ENCODE measurements at places on chromosomes 6 and 20. TPM values are rescaled to one million over a fixed set of nuclear protein-coding genes. Genes with fewer than 3 reads are reported as not detected.
A peak's percentile ranks its signal among the peaks of the same experiment; 100 is the strongest.

DNA sequence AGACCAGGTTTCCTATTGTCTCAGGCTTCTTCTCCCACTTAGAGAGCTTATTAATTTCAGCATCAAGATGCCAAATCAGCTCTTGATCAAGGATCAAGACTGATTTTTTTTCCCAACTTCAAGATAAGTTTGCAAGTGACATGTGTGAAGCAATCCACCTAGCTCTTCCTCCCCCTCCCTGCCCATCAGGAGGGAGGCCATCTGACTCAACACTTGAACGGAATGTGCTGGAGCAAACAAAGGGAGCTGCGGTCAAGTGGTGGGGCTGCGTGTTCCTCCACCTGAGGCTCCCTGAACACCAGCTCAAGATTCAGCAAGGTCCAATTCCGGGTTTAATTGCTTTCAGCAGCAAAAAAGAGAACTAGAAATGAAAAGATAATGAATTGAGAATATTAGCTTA is 38.7 kb downstream of the TTI1 start:
- DNase-seq = no peak

- no peak for DNase-seq
Observed at GRCh38 chr6:138541823-138542481, 42.7 kb upstream of the NHSL1 start.

DNA sequence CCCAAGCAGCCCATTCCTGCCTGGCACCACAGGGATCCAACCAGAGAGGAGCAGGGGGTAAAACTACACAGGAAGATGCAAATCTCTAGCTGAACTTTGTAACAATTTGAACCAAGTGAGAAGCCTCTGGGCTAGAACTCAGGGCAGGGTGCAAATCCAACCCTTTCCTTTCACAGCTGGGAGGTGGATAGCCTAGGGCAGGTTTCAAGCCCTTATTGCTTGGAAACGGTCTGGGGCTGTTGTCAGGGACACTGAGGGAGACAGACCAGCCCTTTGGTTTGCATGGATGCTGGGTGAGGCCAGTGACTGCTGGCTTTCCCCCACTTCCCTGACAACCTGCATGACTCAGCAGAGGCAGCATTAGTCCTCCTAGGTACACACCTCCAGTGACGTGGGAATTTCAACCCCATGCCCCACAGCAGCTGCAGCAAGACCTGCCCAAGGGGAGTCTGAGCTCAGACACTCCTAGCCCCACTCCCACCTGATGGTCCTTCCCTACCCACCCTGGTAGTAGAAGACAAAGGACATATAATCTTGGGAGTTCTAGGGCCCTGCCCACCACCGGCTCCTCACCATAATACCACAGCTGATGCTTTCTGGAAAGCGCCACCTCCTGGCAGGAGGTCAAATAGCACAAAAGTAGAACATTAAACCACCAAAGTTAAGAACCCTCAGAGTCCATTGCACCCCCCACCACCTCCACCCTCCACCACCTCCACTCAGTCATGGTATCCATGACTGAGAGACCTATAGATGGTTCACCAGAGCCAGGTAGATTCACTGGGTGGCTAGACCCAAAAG is 797.7 kb upstream of the MAN1A1 start:
- no peak for DNase-seq

DNA sequence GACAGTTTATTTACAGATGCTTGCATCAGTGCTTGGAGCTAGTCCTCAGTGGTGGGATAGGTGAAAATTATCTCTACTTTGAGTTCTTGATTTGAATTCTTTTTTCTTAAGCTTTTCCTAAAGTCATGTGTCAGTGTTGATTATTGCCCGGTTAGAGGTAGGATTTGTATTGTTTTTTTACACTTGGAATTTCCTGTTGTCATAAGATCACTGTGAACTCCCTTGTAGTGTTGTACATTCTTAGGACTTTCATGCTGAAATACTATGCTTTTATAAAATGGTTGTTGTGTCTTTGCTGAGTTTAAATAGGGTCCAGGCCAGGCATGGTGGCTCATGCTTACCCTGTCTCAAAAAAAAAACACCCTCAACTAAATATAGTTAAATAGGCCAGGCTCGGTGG is 20.3 kb downstream of the ASXL1 start:
- DNase-seq = no peak

DNA sequence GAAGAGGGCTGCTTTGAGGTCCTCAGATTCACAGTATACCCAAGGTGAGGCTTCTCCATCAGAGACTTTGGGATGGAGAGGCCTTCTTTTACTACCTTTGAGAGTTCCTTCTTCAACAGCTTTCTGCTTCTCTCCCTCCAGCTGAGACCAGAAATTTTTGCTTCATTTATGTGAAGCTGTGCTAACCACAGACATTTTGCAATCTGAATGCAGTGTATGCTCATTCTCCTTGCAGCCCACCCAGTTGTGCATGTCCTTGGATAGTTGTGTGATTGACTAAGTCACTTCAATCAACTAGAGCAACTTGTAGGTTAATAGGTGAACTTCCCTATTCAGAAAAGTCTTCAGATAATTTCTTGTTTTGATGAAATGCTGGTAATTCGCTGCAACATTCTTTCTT is 20.1 kb downstream of the DCBLD1 start:
- DNase-seq = no peak

- DNase-seq = peak; percentile 51
Observed at GRCh38 chr6:33114406-33114805, 38.6 kb downstream of the HLA-DPB1 start.

GRCh38 chr20:10490706-10491105 is 55.6 kb downstream of the SLX4IP start:
- no peak for DNase-seq

- peak; percentile 25 for DNase-seq
Observed at GRCh38 chr20:46520976-46521579, 7.7 kb upstream of the ZNF334 start.

DNA sequence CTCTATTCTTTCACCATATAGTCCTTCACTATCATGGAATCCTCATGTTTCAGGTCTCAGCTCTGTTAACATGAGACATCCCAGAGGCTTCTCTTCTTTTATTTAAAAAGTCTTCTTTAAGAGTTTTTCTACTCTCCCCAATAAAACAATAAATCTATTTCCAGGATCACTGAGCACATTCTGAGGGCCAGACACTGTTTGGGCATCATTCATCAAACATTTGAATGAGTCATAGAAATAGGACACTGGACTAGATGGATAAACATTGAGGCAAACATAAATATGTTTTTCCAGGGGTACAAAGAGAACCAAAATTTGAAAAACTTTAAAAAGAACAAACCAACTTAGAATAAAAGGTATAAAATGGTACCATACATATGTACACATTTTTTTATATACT is 554.4 kb downstream of the KIF16B start:
- no peak for DNase-seq

GRCh38 chr20:25992146-25992545 is 295.5 kb upstream of the ZNF337 start:
- no peak for DNase-seq

GRCh38 chr6:142384519-142385254 is 82.9 kb downstream of the ADGRG6 start:
- DNase-seq = no peak

GRCh38 chr6:9657994-9658393 is 756.9 kb downstream of the TFAP2A start:
- no peak for DNase-seq

The CDSN gene
- not detected for total RNA-seq

The EMILIN3 gene
- total RNA-seq = not detected

The SRSF12 gene
- total RNA-seq = not detected

The CLIC1 gene
- total RNA-seq = 458 TPM

The MGME1 gene
- total RNA-seq = 26.8 TPM
